H7 (cell line): ENCODE measurements at places on chromosomes 11 and 22. TPM values are rescaled to one million over a fixed set of nuclear protein-coding genes. Genes with fewer than 3 reads are reported as not detected.

DNA sequence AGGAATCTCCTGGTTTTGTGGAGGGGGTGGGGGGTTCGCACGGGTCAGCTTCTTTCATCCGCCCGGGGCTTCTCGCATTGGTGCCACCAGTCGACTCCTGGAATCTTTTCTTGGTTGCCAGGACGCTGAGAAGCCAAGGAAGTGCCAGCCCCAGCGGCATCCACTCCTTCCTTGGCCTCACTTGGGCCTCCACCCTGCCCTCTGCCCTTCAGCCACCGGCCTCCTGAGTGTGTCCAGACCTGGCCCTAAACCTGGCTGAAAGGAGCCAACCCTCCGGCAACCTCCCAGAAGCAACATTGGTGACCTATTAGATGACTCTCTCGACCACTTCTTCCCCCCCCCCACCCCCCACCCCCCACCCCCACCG is 518 bp upstream of the GALNT18 start:
- DNase-seq = no peak

DNA sequence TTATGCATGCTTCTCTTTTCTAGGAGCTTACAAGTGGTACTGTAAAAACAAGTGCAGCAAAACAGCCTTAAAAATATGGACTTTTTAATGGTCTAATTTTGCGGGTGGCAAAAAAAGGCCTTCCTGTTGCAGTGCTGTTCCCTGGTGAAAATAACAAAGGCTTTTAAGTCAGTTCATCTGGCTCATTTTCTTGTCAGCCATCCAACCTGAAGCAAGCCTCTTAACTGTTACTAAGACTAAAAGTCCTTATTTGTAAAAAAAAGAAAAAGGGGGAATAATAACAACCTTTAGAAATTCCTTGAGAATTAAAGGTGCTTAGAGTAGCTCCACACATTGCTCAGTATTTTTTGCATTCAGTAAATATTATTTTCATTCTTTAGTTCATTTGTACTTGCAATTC is 200.5 kb upstream of the CHORDC1 start:
- no peak for DNase-seq

DNA sequence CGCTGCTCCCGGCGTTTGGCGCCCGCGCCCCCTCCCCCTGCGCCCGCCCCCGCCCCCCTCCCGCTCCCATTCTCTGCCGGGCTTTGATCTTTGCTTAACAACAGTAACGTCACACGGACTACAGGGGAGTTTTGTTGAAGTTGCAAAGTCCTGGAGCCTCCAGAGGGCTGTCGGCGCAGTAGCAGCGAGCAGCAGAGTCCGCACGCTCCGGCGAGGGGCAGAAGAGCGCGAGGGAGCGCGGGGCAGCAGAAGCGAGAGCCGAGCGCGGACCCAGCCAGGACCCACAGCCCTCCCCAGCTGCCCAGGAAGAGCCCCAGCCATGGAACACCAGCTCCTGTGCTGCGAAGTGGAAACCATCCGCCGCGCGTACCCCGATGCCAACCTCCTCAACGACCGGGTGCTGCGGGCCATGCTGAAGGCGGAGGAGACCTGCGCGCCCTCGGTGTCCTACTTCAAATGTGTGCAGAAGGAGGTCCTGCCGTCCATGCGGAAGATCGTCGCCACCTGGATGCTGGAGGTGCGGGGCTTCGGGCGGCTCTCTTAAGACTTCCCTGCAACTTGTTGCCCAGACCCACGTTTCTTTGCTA is at the start of gene CCND1:
Gene CCND1 (plus strand): TSS at position 162 of the 587 bp plus-strand sequence. CDS start 158 bp downstream, at position 320.
- peak; percentile 95 for DNase-seq

- DNase-seq = no peak
Observed at GRCh38 chr11:88508418-88508758, 170.9 kb upstream of the CTSC start.

- DNase-seq = no peak
Observed at GRCh38 chr11:95228081-95228749, 2.8 kb downstream of the SESN3 start.

GRCh38 chr11:76391021-76391420 is 9.9 kb downstream of the GVQW3 start:
- DNase-seq = no peak

DNA sequence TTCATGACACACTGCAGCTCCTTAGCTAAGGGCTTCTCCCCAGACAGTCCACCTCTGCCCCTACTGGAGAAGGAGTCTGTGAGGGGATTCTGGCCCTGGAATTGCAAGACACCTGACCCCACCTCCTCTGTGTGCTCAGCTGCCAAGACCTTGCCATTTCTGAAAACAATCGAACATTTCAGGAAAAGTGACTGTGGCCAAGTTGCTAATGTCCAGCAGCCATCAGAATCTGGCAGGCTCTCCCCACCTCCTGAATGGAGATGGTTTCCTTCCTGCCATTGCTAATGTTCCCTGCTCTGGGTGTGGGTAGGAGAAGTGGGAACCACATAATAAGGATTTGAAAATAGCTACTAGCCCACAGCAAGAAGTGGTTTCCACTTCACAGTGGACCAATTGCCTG is 127.2 kb upstream of the ALX4 start:
- DNase-seq = no peak

- DNase-seq = no peak
Observed at GRCh38 chr11:57390535-57390934, at the start of gene PRG2. Gene PRG2, minus strand, starts transcription at chr11:57390650. Its CDS starts 706 bp downstream, at chr11:57389944.

GRCh38 chr11:94560834-94561233 is 6.3 kb upstream of the PIWIL4 start:
- DNase-seq = no peak

DNA sequence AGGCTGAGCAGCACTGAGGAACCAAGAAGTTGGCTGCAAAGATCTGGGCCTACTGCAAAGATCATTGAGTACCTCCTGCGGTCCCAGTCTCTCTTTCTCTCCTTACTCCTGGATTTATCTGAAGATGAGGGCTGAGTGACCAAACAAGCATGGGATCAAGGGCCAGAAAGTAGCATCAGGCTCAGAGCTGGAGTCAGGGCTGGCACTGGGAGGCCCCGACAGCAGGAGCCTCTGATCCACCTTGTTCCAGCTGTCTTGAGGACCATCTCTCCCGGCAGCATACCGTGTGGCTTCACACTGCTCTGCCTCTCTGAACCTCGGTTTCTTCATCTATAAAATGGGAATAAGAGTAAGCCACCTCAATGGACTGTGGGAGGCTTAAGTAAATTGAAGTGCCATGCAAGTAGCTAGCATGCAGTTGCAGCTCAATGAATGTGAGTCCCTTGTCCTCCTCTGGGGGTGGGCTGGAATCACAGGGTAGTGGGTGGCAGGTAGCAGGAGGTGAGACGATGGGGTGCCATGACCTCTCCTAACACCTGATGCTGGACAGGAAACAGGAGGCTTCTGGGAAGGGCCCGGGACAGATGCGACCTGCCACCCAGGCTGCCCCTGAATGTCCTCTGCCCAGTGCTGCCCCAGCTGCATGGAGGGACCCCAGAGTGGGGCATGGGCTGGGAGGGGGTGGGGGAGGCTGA is 52.5 kb upstream of the PRDM11 start:
- DNase-seq = no peak

- DNase-seq = no peak
Observed at GRCh38 chr22:22048981-22049531, 66.5 kb upstream of the TOP3B start.

GRCh38 chr11:76469141-76469540 is 24.3 kb downstream of the EMSY start:
- no peak for DNase-seq

DNA sequence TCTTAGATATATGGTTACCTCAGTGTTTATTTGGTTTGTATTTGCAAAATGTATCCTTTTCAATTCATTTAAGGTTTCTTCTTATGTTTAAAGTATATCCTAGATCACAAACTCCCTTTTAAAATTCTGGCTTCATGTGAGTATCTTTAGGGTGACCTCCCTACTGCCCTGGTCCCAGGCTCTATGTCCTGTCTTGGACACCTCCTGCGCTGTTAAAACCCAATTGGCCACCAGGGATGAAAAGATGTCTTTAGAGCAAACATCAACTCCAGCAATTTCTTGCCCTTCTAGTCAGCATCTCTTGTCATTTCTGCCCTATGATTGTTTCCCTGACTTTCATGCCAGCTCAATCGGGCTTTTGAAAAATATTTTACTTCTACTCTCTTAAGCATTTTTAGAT is 28.8 kb upstream of the SYT13 start:
- DNase-seq = peak; percentile 41

- DNase-seq = no peak
Observed at GRCh38 chr11:120709808-120710207, 198.3 kb downstream of the GRIK4 start.

GRCh38 chr22:24101966-24102365 is 79.3 kb upstream of the SUSD2 start:
- no peak for DNase-seq

DNA sequence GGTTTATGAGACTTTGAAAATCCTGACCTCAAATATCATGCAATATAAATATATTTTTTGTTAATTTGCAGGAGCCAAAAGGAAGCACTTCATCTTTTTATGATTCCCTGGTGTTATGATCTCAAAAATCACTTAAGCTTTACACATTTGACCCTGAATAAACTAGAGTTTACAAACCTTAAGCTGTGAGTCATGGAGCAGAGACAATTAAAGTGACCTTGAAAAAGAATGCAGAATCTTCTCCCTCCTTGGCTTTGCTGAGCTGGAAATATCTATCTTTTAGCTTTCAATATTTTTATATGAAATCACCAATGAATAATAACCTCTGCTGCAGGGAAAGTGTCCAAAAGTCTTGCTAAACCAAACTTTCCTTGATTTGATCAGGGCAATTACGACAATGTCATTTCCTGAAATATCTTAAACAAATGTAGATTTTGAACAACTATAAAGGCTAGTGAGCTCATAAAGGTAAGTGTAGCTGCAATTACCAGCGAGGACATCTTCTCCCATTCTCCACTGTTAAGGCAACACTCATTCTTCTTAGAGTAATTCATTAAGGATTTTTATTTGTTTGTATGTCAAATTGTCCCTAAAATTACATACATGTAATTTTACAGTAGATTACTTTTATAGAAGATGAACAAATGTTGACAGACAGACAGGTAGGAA is 747.0 kb upstream of the LUZP2 start:
- DNase-seq = no peak

DNA sequence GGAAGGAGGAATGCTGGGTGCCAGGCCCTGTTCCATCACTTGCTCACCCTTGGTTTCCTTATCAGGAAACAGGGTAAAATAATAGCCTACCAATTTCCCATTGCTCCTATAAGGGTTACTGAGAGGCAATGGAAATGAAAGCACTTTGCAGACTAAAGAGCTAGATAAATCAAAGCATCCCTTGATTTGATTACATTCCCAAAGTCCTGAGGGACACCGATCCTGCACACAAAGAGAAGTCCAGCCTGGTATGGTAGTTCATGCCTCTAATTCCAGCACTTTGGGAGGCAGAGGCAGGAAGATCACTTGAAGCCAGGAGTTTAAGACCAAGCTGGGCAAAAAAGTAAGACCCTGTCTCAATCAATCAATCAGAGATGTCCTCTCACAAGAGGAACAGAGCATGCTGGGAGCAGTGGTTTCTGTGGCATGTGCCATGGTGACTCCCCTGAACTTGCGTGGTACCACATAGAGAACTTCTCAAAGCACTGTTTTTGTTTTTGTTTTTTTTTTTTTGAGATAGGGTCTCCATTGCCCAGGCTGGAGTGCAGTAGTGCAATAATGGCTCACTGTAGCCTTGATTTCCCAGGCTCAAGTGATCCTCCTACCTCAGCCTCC is 10.7 kb downstream of the TBC1D10A start:
- DNase-seq = no peak

- DNase-seq = no peak
Observed at GRCh38 chr11:110286298-110287040, 9.9 kb downstream of the RDX start.

DNA sequence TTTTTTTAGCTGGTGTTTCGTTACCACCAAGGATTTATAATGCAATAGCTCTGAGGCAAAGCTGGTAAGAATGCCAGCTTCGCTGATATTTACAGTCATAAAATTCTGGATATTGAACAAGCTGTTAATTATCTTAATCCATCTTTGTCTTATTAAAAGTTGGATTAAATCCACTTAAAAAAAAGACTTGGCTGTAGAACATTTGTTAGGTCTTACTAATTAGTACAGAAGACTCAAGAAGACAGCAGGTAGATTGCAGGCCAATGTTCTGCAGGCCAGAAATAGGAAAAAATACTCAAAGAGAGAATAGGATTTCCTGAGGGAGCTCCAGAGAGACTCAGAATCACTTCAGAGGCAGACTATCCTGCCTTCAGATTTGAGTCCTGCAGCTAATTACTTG is 7.5 kb downstream of the ROBO4 start:
- DNase-seq = no peak

GRCh38 chr11:62592989-62593421 is 1.7 kb upstream of the TUT1 start:
- no peak for DNase-seq

DNA sequence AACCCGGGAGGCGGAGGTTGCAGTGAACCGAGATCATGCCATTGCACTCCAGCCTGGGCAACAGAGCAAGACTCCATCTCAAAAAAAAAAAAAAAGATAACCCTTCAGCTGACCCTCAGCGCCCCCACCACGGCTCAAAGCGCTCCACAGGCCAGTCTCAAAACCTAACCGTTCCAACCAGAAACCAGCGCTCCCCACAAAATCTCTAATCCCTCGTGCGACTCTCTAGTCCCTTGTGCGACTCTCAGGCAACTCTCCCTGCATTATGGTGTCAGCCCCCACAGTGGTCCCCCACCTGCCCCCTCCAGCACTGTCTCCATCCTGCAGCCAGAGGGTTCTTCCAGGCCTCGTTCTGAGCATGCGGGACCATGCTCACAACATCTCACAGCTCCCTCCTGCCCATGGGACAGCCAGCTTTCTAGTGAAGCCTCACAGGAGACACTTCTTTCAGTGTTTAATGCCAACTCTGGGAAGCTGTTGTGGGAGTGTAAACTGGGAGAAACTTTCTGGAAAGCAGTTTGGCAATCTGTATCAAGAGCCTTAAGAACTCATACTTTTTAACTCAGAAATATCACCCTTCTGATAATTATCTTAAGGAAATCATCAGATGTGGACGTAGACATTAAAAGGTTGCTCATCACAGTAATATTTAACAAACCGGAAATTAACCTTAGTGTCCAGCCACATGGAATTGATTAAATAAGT is 4.2 kb upstream of the RASGRP2 start:
- DNase-seq = peak; percentile 22

DNA sequence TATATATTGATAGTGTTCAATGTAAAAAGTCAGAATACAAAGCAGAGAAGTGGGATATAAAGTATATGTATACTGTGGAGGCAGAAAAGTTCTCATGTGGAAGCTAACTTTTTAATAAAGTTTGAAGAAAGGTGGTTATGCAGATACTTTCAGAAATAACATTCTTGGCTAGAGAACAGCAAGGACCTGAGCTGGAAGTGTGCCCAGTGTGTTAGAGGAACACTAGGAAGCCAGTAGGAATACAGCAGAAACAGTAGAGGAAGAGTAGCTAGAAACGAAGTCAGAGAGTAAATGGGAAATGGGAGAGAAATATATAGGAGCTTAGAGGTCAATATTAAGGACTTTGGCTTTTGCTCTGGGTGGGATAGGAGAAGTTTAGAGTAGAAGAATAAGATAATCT is 464.9 kb upstream of the CCDC90B start:
- no peak for DNase-seq

GRCh38 chr22:48857202-48857805 is 970.4 kb downstream of the BRD1 start:
- DNase-seq = no peak

- peak; percentile 98 for DNase-seq
Observed at GRCh38 chr22:31970490-31971444, 26.4 kb downstream of the YWHAH start.

- no peak for DNase-seq
Observed at GRCh38 chr11:127607487-127608085, 607.0 kb upstream of the KIRREL3 start.

The CCDC89 gene
- not detected in 2 replicates for total RNA-seq

The SIK2 gene
- total RNA-seq = 5.5 and 7.3 TPM in 2 replicates

The FXYD2 gene
- total RNA-seq = 0.07 and 0.66 TPM in 2 replicates

The UPB1 gene
- total RNA-seq = 0.11 TPM in 1 of 2 replicates, not detected in the other

The ADM2 gene
- 3.0 and 3.2 TPM in 2 replicates for total RNA-seq

The C22orf31 gene
- not detected in 2 replicates for total RNA-seq

The SLC22A6 gene
- not detected in 2 replicates for total RNA-seq
